Progenitor cell of endocrine pancreas (in vitro differentiated cells): ENCODE measurements at places on chromosomes 6 and 20.

GRCh38 chr6:15484140-15484539 lies 178.7 kb downstream of the DTNBP1 start:
- DNase-seq: no peak

DNA sequence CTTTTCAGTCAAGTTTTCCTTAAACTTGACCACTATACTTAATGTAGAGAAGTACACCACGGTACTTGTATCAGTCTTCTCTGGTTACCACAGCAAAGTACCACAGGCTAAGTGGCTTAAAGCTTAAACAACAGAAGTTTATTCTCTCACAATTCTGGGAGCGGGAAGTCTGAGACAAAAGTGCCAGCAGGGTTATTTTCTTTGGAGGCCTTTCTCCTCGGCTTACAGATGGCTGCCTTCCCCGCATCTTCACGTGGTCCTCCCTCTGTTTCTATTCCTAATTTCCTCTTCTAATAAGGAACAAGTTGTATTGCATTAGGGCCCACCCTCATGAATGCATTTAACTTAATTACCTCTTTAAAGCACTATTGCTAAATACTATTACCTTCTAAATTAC lies 258.0 kb downstream of the PLCB1 start:
- DNase-seq: no peak

- no peak for DNase-seq
Measured at GRCh38 chr6:43086022-43086658, 10.0 kb downstream of the PTK7 start.

- no peak for DNase-seq
Measured at GRCh38 chr6:144637541-144637940, 352.4 kb downstream of the UTRN start.

DNA sequence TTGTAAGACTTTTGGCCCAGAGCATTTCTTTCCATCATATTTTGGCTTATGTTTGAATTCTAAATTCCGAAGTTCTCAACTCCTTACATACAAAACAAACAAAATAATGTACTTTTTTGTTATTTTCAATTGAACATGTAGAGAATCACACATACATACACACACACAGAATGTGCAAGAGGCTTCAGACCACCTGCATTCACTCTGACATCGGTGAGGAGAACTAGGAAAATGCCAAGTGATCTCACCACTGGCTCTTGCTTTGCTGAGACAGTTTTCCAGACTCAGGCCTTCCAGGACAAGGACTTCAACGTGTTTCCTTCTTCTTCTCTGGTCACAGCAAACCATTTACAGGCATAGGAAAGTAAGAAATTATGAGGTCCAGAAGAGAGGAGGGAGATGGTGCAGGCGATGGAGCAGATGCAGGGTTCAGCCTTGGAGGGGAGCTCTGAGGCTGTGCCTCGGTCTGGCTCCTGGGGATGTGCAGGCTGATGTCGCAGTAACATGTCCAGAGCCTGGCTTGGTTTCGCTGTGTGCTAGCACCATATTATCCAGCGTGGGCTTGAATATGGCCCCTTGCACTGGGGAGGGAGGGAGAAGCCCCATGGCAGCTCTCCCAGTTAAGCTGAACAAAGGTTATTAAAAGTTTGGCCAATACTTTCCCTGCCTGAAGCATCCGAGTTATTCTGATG lies 93.4 kb downstream of the DACT2 start:
- no peak for DNase-seq

DNA sequence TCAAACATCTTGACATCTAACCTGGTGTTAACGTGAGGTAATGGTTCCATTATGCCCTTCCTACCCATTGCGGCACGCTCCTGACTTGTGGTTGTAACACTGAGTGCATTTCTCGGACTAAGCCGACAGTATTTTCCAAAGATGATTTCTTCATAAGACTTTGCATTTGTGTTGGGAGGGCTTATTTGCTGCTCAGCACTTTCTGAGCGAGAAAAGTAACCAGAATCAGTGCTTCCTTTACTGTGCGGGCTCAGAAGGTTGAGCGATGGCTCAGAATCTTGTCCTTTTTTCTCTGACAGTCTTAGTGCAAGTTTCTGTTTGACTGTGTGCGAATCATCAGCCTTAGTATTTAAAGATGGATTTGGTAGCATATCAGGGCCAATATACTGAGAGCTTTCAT lies 171.7 kb downstream of the HIVEP2 start:
- no peak for DNase-seq

- no peak for DNase-seq
Measured at GRCh38 chr20:44135417-44136204, 51.4 kb downstream of the JPH2 start.

GRCh38 chr6:139373154-139373927 lies 1.1 kb downstream of the CITED2 start:
- peak; percentile 41 for DNase-seq

- no peak for DNase-seq
Measured at GRCh38 chr6:167034056-167034455, 34.9 kb downstream of the CEP43 start.

- no peak for DNase-seq
Measured at GRCh38 chr6:150491811-150492172, 107.9 kb upstream of the PLEKHG1 start.

DNA sequence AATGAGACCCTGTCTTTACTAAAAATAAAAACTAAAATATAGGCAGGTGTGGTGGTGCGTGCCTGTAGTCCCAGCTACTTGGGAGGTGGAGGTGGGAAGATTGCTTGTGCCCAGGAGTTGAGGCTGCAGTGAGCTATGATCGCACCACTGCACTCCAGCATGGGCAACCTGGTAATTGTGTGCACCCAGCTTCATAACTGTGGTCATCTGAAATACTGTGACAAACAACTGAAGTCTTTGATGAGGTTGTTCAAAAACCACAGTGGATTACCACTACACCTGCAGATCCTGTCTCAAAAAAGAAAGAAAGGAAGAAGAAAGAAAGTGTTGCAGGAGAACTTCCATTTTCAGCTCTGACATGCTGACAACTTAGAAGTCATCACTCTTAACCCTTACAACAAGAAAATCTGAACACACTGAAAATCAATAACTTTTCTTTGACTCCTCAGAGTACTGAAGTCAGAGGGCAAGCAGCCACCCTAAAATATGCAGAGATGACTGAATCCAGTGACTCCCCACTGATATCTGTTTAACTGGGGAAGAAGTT lies 13.8 kb upstream of the ZBP1 start:
- no peak for DNase-seq

- no peak for DNase-seq
Measured at GRCh38 chr6:138044458-138044857, 62.8 kb downstream of the PERP start.

DNA sequence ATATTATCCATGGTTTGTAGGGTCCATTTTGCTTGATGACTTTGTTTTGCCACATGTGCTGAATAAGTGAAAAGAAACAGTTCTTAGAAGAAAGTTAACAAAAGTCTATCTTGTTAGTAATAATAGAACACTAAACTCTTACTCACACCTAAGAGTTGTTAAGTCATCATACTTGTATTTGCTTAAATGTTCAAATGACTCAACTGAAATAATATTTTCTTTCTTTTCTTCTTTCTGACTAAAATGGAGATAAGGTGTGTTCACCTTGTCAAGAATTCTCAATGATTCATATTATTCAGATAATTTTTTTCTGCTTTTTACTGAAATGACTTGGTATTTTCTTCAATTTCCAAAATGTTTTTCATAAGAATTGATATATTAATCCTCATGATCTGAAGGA lies 327.2 kb downstream of the HTR1B start:
- DNase-seq: no peak

DNA sequence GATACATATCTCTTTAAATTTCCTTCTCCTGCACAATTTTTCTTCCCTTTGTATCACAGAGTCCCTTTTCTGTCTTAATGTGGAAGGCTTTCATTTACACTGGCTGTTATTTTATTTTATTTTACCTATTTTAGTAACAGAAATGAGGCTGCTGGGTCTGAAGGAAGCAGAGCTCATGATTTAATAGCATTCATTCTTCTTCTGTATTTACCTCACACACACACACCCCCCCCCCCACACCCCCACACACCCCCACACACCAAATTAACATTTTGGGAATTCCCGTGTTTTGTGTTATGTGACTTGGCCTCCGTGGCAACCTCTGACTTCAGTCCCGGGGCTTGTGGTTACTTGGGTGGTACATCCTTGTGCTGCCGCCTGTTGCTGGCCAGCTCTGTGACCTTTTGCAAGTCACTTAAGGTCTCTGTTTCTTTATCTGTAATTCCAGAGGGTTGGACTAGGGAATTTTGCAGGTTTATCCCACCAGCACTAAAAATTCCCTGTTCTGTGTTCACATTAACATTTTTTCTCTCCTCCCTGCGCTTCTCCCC lies 108.8 kb downstream of the TIAM2 start:
- no peak for DNase-seq

DNA sequence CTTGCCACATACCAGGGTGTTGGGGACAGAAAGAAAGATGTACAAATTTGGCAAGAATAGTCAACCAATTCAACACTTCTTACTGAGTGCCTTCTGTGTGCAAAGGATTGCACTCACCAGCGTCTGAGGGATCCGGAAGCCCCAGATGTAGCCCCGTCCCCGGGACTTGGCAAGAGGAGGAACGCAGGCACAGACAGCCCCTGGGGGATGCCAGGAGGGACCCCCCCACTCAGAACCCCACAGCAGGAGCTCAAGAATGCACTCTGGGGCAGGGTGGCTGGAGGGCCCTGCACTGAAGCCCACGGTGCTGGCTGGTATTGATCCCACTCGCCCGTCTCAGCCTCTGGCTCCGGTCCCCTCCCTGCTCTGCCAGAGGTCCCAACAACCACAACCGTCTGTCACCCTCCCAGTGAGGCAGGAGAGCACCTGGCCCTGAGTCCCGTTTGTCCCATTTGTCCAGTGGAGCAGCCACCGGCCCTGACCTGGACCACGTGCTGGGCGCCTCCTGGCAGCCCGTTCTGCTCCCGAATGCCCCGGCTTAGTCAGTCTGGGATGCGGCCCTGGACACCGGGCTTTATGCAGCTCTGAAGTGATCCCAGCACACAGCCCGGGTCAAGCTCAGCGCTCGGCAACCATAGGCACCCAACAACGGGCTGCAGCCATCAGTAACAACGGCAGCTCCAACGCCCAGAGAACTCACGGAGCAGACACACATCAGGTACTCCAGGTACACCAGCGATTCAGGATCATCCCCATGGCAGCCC lies 128.7 kb downstream of the DLL1 start:
- DNase-seq: no peak

DNA sequence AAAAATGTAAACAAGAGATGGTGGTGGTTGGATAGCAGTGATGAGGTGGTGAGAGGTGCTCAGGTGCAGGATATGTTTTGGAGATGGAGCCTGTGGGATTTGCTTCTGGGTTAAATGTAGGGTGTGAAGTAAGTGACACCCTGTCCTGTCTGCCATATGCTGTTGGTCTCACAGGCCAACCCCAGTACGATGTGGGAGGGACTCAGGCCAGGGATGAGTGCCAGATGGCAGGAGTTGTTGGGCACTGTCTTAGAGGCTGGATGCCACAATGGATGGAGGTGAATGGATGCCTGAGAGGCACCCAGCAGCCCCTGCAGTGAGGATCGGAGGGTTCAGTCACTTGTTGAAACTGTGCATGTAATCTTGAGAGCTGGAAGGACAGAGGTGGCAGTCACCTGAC lies 259.3 kb downstream of the NRN1 start:
- DNase-seq: no peak

DNA sequence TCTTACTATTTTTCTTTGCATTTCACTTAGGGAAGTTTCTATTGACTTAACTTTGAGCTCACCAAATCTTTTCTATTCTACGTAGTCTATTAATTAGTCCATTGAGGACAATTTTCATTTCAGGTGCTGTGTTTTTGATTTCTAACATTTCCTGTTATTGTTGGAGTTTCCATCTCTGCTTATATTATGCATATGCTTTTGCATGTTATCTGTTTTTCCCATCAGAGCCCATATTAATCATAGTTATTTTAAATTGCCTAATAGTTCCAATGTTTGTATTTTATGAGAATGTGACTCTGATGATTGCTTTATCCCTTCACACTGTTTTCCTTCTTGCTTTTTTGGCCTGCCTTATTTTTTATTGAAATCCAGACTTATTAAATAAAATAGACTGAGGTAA lies 414.5 kb upstream of the OPRM1 start:
- DNase-seq: no peak

DNA sequence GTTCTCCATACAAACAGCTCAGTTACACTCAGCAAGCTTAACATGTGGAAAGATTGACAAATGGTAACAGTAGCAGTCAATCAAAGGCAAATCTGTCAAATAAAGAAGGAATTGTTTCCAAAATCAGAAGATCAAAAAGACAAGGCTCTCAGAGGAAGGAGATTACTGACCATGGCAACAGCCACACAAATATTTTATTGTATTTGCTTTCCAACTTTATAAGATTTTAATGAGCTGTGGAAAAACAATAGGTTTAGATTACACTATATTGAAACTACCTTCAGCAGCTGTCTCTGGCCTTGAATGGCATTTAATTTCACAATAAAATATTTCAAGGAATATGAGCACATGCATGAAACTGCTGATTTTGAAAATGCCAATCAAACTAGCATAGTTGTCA lies 1143.9 kb upstream of the GJE1 start:
- DNase-seq: no peak

GRCh38 chr6:141641406-141641805 lies 491.3 kb upstream of the GJE1 start:
- DNase-seq: no peak

DNA sequence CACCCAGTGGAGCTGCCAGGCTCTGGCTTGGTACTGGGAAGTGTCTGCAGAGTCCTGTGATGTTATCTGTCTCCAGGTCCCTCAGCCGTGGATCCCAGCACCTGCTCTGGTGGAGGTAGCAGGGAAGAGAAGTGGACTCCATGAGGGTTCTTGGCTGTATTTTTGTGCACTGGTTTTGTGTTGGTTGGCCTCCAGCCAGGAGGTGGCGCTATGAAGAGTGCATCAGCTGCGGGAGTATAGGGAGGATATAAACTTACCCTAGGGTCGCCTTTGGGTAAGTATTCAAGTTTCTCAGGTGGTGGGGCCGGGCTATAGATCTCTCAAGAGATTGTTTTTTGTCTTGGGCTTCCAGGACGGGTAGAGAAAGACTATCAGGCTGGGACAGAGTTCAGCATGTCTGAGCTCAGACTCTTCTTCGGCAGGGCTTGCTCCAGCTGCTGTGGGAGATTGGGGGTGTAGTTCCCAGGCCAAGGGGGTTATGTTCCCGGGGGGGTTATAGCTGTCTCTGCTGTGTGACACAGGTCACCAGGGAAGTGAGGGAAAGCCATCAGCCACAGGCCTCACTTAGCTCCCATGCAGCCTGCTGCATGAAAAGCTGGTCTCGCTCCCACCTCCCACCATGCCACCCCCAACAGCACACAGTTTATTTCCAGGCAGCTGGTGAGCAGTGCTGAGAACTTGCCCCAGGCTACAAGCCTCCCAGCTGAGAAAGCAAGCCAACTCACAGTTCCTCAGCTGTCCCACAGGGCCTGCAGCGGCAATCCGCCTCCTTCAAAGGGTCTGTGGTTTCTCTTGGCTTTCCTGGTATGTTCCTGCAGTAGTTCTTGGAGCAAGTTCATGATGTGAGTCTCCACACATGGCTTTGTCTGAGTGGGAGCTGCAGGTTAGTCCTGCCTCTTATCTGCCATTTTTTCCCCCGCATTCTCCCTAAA lies 115.7 kb downstream of the AIG1 start:
- DNase-seq: no peak
